ENCODE measurements at places on chromosomes 5 and 9.

GRCh38 chr9:106376689-106377088 is 486.3 kb upstream of the ZNF462 start:
- no peak for DNase-seq

DNA sequence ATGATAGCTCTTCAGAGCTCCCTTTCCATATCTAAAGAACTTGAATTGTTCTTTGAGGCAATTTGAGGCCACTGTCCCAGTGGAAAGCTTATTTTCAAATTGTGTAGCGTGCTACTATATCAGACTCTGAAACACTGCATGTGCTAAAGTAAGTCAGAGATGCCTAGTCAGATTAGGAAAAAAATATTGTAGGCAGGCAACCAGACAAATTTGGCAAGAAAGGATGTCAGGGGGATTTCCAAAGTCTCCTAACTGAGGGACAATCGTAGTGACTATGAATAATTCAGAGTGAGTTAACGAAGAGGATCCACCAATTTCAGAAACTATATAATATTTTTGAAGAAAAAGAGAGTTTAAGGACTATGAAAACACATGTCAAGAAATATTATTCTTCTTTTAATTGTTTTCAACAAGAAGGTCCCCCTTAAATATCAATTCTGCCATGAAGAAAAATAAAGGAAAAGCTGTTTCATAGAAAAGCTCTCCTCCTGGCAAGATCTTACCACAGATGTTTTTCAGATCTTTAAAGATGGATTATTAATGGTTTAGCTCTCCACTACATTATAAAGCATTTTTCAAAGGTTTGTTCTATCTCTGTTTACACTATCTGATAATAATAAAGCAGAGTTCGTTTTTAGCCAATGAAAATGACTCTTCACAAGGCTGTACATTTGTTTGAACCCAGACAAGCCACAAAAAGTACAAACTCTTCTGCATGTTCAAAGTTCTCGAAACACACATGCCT is 273.5 kb upstream of the PTGER4 start:
- no peak for DNase-seq

GRCh38 chr9:127538849-127539258 is 73.2 kb upstream of the STXBP1 start:
- DNase-seq = no peak

DNA sequence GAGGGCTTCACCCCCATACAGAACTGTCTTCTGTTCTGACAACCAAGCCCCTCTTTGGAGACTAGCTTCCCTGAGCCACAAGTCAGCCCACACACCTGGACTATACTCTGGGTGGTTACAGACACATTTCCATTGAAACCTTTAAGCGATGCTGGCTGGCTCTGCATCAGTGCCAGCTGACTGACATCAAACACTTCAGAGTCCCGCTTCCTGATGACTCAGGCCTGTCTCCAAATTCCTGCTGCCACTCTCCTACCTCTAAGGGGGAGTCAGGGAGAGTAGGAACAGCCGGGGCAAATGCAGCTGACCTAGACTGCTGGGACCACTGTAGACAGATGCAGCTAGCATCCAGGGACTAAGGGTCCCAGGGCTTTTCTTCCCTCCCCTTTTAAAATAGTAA is 59.4 kb downstream of the SIL1 start:
- DNase-seq = no peak

GRCh38 chr9:135287627-135288026 is 192.0 kb upstream of the PPP1R26 start:
- DNase-seq = no peak

DNA sequence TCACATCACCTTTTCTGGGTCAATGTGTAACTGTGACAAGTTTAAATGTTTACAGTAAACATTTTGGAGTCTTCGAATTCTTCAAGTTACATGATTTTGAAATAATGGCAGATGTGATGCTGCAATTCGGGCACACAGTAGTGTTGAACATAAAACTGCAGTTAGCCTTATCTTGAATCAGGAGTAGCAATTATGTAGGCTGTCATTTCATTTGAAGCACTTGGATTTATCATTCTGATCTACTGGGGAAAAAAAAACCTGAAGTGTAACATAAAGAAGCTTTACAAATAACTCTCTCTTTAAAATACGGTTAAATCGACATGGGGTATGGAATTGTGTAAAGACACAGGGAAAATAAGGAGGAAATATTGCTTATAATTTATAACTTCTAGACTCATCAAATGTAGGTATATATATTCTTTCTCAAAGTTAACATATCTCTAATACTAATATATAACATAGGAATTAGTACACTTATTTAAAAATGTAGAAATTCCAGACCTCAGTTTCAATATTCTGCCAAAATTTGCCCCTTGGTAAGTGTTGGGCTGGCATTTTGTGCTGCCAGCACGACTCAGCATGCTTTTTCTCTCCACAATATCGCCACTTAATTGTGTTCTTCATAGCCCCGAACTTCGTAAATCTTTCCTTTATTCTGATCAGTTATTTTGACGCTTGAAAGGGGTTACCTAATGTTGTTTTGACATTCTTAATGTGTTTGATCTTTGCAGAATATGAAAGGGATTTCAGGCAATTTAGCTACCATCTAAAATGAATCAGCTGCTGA is 226.7 kb downstream of the PRR16 start:
- DNase-seq = no peak

GRCh38 chr9:37936965-37937364 is 33.0 kb upstream of the SLC25A51 start:
- DNase-seq = no peak

DNA sequence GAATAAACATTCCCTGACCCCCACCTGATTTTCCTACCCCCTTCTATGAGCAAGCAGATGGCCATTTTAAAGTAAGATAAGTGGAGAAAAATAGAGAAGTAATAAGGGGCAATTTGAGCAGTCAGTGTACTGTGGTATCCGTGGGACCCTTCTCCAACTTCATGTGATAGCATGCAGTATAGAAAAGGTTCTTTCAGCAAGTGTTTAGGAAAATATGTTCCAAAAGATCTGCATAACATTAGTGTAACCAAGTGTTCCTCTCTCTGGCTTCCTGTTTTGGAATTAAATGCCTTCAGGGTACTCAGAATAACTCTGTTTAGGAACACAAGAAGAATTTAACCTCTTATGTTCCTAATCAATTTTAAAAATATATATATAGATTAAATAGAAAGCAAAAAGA is 134.9 kb downstream of the ATG10 start:
- DNase-seq = no peak

- DNase-seq = no peak
These were observed 22.3 kb upstream of the NPM1 start for GRCh38 chr5:171365351-171365750.
